ENCODE measurements at places on chromosomes 3 and 15. TPM values are rescaled to one million over a fixed set of nuclear protein-coding genes. Genes with fewer than 3 reads are reported as not detected.

ZPLD1 gene
- total RNA-seq, result not detected

FBXO40 gene
- not detected for total RNA-seq

PARP15 gene
- not detected for total RNA-seq

SLC28A2 gene
- not detected for total RNA-seq

C3orf80 gene
- total RNA-seq, result 0.18 TPM

NTRK3 gene
- 2.3 TPM for total RNA-seq

TEX55 gene
- not detected for total RNA-seq

HTR3E gene
- not detected for total RNA-seq

ADAM10 gene
- total RNA-seq, result 138 TPM
